Memory B cell (primary cell): ENCODE measurements at places on chromosomes 3 and 15.

DNA sequence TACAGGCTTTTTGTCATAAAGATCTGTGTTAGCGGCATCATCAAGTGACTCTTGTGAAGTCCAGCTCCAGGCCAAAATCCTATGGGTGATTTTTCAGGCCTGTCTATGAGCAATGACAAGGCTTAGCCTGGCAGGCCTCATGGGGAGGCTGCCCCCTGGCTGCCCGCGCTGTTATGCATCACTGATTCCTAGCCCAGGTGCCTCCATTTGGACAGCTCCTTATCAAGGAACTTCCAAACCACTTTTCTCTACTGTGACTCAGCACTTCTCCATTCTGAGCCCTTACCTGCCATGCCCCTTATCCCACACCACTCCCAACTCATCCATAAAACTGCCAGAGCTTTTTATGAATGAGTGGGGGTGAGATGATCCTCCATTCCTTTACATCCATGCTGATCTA is 91.5 kb upstream of the C3orf80 start:
- peaks cover 22% of the 10 kb centered on the region for H3K4me1 ChIP-seq
- no peak overlapping the region for H3K27ac ChIP-seq
- no peaks in the 10 kb centered on the region for H3K36me3 ChIP-seq
- no peaks in the 10 kb centered on the region for H3K27me3 ChIP-seq
- DNase-seq = no peak

- peaks cover 27% of the 10 kb centered on the region for H3K27me3 ChIP-seq
- H3K4me1 ChIP-seq = no peaks in the 10 kb centered on the region
- no peak overlapping the region for H3K27ac ChIP-seq
Observed at GRCh38 chr15:68550498-68551295, 28.1 kb upstream of the CORO2B start.

- no peak for DNase-seq
- H3K27me3 ChIP-seq = no peaks in the 10 kb centered on the region
Observed at GRCh38 chr3:17194116-17194515, 309.4 kb downstream of the PLCL2 start.

DNA sequence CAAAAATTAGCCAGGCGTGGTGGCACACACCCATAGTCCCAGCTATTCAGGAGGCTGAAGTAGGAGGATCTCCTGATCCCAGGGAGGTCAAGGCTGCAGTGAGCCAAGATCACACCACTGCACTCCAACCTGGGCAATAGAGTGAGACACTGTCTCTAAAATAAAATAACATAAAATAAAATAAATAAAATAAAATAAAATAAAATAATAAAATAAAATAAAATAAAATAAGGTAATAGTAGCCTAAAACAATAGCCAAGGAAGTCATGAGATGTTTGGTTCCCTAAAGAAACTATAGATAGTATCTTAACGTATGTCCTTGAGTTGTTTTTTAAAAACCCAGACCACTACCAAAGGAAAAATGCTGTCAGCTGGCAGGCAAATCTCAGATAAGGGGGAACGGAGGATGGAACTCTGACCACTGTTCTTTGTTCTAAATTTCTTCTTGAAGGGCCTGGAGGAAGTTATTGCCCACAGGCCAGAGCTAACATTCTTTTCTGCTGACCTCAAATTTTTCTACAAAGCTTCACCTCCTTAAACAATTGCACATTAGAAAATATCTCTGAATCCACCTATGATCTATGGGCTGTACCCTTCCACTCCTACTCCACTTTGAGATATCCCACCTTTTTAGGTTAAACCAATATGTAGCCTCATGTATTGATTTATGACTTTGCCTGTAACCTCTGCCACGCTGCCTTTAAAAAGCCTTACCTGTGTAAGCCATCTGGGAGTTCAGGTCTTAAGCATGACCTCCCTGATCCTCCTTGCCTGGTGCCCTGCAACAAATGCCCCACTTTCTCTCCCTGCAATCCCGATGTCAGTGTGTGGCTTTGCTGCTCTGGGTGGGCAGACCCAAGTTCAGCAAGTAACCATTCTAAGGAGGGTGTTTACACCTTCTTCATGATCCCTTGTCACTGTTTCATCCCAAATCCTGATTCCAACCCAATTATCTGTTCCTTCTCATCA is 126.2 kb upstream of the BHLHE40 start:
- DNase-seq = no peak
- H3K4me1 ChIP-seq = peaks cover 24% of the 10 kb centered on the region
- H3K36me3 ChIP-seq = peaks cover 8% of the 10 kb centered on the region
- no peaks in the 10 kb centered on the region for H3K27me3 ChIP-seq

GRCh38 chr15:38746211-38746610 is 181.6 kb upstream of the RASGRP1 start:
- peaks cover 15% of the 10 kb centered on the region for H3K27me3 ChIP-seq
- no peaks in the 10 kb centered on the region for H3K36me3 ChIP-seq
- no peak overlapping the region for H3K27ac ChIP-seq

- peaks cover 5% of the 10 kb centered on the region for H3K4me1 ChIP-seq
- H3K4me3 ChIP-seq = no peak overlapping the region
- DNase-seq = no peak
Observed at GRCh38 chr15:69134791-69135190, 25.6 kb upstream of the GLCE start.

- no peak overlapping the region for H3K4me3 ChIP-seq
- no peak for DNase-seq
- no peak overlapping the region for H3K27ac ChIP-seq
- H3K4me1 ChIP-seq = no peaks in the 10 kb centered on the region
Observed at GRCh38 chr3:73868688-73869315, 244.1 kb upstream of the PDZRN3 start.

- no peak overlapping the region for H3K27ac ChIP-seq
- H3K27me3 ChIP-seq = peaks cover 17% of the 10 kb centered on the region
- no peak overlapping the region for H3K4me3 ChIP-seq
- no peaks in the 10 kb centered on the region for H3K36me3 ChIP-seq
- H3K4me1 ChIP-seq = no peaks in the 10 kb centered on the region
- DNase-seq = no peak
Observed at GRCh38 chr15:38378161-38378560, 75.8 kb upstream of the FAM98B start.

- no peaks in the 10 kb centered on the region for H3K36me3 ChIP-seq
- H3K4me3 ChIP-seq = no peak overlapping the region
- no peak overlapping the region for H3K27ac ChIP-seq
- H3K27me3 ChIP-seq = peaks cover 2% of the 10 kb centered on the region
- no peaks in the 10 kb centered on the region for H3K4me1 ChIP-seq
Observed at GRCh38 chr3:69686056-69686455, 53.2 kb upstream of the MITF start.

- H3K4me1 ChIP-seq = peaks cover 8% of the 10 kb centered on the region
- H3K36me3 ChIP-seq = no peaks in the 10 kb centered on the region
- H3K27ac ChIP-seq = no peak overlapping the region
- H3K4me3 ChIP-seq = no peak overlapping the region
- peaks cover 10% of the 10 kb centered on the region for H3K27me3 ChIP-seq
- no peak for DNase-seq
Observed at GRCh38 chr3:46484911-46485778, 12.6 kb upstream of the RTP3 start.

- no peaks in the 10 kb centered on the region for H3K4me1 ChIP-seq
- no peaks in the 10 kb centered on the region for H3K27me3 ChIP-seq
- H3K36me3 ChIP-seq = peaks cover 30% of the 10 kb centered on the region
- no peak overlapping the region for H3K4me3 ChIP-seq
- no peak for DNase-seq
Observed at GRCh38 chr3:136512381-136512780, 239.8 kb downstream of the STAG1 start.

GRCh38 chr3:72663429-72663828 is 184.8 kb downstream of the SHQ1 start:
- no peak overlapping the region for H3K27ac ChIP-seq
- H3K27me3 ChIP-seq = peaks cover 2% of the 10 kb centered on the region
- H3K36me3 ChIP-seq = no peaks in the 10 kb centered on the region
- DNase-seq = no peak
- H3K4me1 ChIP-seq = no peaks in the 10 kb centered on the region

GRCh38 chr3:83890039-83890762 is 1068.6 kb upstream of the CADM2 start:
- H3K27ac ChIP-seq = no peak overlapping the region
- no peak overlapping the region for H3K4me3 ChIP-seq
- DNase-seq = no peak
- no peaks in the 10 kb centered on the region for H3K4me1 ChIP-seq
- no peaks in the 10 kb centered on the region for H3K27me3 ChIP-seq
- no peaks in the 10 kb centered on the region for H3K36me3 ChIP-seq

DNA sequence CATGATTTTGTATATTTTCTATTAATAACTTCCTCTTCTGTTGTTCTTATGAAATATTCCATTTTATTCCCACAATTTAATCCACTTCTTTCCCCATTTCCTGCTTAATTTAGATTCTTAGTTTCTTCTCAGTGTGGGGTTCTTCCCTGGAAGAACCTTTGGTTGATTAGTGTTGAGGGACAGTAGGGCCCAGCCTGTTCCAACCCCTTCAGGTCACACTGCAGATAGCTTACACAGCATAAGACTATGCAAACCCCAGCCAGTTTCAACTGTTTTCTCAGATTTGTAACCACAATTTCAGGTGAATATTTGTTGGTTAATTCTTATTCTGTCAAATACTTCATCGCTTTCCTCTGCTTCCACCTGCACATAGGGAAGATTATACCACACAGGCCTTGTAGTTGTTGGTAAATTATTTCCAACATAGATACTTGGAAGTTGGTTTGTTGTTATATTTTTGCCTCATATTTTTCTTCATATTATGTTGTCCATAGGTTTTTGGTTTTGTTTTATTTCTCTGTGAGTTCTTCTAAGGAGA is 34.7 kb downstream of the AADACL2 start:
- H3K27ac ChIP-seq = no peak overlapping the region
- H3K4me1 ChIP-seq = no peaks in the 10 kb centered on the region
- no peak overlapping the region for H3K4me3 ChIP-seq
- H3K27me3 ChIP-seq = peaks cover 1% of the 10 kb centered on the region
- DNase-seq = no peak

- peaks cover 11% of the 10 kb centered on the region for H3K36me3 ChIP-seq
- DNase-seq = no peak
- no peak overlapping the region for H3K4me3 ChIP-seq
- H3K4me1 ChIP-seq = peaks cover 19% of the 10 kb centered on the region
- H3K27me3 ChIP-seq = no peaks in the 10 kb centered on the region
Observed at GRCh38 chr3:14413381-14414071, 11.1 kb downstream of the SLC6A6 start.

GRCh38 chr3:158842976-158843375 is 41.1 kb downstream of the MFSD1 start:
- H3K4me1 ChIP-seq = no peaks in the 10 kb centered on the region
- no peaks in the 10 kb centered on the region for H3K36me3 ChIP-seq
- H3K27me3 ChIP-seq = no peaks in the 10 kb centered on the region
- no peak overlapping the region for H3K4me3 ChIP-seq

- no peaks in the 10 kb centered on the region for H3K27me3 ChIP-seq
- peaks cover 10% of the 10 kb centered on the region for H3K36me3 ChIP-seq
- peak overlapping the region; percentile 99 for H3K27ac ChIP-seq
- DNase-seq = no peak
- peaks cover 23% of the 10 kb centered on the region for H3K4me1 ChIP-seq
- H3K4me3 ChIP-seq = peak overlapping the region; percentile 97
Observed at GRCh38 chr3:129161860-129162271, 1.0 kb upstream of the ISY1 start.

DNA sequence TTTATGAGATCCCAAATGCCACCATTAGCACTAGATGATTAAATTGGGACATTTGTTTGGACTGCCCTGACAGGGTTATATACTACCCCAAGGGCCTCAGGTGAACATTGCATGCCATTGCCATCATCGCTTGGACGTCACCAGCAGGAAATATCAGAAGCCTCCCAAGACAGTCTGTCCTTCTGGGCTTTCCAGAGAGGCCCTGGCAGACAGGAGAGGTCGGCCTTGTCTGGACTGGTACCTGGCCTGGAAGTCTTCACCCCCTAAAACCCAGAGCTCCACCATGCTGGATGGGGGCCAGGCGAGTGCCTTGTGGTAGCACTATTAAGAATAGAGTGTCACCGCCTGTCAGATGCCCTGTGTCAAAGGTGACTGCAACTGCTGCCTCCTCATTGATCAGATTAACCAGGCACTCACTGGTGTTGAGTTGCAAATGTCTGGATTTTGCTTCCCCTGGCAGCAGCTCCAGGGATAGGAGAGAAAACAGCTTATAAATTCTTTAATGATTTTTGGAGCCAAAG is 324.1 kb upstream of the RASGRP1 start:
- H3K27ac ChIP-seq = no peak overlapping the region
- H3K27me3 ChIP-seq = no peaks in the 10 kb centered on the region
- no peak overlapping the region for H3K4me3 ChIP-seq
- no peak for DNase-seq

- peaks cover 18% of the 10 kb centered on the region for H3K27me3 ChIP-seq
- no peaks in the 10 kb centered on the region for H3K36me3 ChIP-seq
- DNase-seq = no peak
Observed at GRCh38 chr3:149493315-149494021, 19.0 kb downstream of the TM4SF4 start.

- H3K27me3 ChIP-seq = peaks cover 12% of the 10 kb centered on the region
- peaks cover 5% of the 10 kb centered on the region for H3K36me3 ChIP-seq
Observed at GRCh38 chr3:187565701-187566100, 104.5 kb downstream of the SST start.

GRCh38 chr15:58918239-58918638 is 15.2 kb downstream of the SLTM start:
- no peaks in the 10 kb centered on the region for H3K27me3 ChIP-seq
- H3K4me3 ChIP-seq = no peak overlapping the region
- DNase-seq = no peak
- peaks cover 18% of the 10 kb centered on the region for H3K36me3 ChIP-seq
- no peak overlapping the region for H3K27ac ChIP-seq

DNA sequence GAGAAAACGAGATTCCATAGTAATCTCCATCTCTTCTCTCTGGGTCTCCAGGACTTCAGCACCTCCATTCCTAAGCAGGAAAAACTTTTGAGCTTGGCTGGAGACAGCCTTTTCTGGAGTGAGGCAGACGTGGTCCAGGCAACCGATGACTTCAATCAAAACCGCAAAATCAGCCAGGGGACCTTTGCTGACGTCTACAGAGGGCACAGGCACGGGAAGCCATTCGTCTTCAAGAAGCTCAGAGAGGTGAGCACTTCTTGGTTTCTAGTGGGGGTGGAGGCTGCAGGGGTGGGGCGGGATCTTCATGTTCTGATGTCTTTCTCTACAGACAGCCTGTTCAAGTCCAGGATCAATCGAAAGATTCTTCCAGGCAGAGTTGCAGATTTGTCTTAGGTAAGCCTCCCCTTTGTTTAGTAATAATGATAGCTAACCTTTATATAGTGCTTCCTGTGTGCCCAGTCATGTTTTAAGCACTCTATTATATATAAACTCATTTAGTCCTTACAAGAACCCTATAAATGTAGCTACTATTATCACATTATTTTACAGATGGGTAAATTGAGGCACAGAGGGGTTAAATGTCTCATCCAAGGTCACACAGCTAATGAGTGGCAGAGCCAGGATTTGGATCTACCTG is 35.0 kb upstream of the TATDN2 start:
- peaks cover 39% of the 10 kb centered on the region for H3K36me3 ChIP-seq
- no peak overlapping the region for H3K4me3 ChIP-seq
- H3K27me3 ChIP-seq = no peaks in the 10 kb centered on the region
- H3K4me1 ChIP-seq = peaks cover 18% of the 10 kb centered on the region
- H3K27ac ChIP-seq = peak overlapping the region; percentile 92

DNA sequence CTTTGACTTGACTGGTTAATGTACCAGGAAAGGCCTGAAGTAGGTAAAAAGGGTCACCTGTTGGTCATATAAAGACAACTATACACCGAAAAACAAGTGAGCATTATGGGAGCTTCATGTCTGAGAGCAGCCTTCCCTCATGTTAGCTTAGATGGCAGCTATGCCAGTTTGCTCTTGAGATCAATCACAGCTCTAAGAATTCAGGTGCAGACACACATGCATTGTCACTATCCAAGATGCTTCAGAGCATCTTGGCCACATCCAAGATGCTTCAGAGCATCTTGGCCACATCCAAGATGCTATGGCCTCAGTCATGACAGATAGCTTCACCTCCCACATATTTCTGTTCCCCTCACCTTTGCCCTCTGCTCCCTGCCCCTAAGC is 15.5 kb downstream of the ZNF80 start:
- no peaks in the 10 kb centered on the region for H3K27me3 ChIP-seq
- H3K4me1 ChIP-seq = peaks cover 61% of the 10 kb centered on the region
- H3K27ac ChIP-seq = peak overlapping the region; percentile 35
- H3K36me3 ChIP-seq = peaks cover 10% of the 10 kb centered on the region
